ENCODE measurements at places on chromosomes 4 and X.

DNA sequence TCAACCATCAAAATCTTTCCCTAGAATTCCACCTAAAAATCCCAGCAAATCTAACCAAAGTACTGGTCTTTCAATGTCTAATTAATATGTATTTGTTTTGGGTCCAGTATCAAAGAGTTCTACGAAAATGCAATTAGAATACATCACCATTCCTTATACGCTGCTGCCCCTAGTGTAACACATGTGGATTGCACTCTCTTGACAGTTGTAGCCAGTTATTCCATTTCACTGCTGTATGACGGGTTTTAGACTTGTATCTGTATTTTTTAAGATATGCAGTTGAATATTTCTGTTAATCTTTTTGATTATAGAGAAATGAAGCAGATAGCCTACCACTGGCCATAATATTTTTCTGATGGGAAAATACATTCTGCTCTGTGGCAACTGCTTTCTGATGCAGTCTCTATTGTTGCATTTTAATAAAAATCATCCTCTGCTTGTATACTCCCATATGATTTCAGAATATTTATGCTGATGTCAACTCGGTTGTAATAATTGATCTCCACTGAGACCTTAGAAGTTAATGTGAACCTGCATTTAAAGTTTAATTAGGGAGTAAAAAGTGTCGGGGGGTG, 17.1 kb upstream of the PAGE2B start:
- DNase-seq: no peak

DNA sequence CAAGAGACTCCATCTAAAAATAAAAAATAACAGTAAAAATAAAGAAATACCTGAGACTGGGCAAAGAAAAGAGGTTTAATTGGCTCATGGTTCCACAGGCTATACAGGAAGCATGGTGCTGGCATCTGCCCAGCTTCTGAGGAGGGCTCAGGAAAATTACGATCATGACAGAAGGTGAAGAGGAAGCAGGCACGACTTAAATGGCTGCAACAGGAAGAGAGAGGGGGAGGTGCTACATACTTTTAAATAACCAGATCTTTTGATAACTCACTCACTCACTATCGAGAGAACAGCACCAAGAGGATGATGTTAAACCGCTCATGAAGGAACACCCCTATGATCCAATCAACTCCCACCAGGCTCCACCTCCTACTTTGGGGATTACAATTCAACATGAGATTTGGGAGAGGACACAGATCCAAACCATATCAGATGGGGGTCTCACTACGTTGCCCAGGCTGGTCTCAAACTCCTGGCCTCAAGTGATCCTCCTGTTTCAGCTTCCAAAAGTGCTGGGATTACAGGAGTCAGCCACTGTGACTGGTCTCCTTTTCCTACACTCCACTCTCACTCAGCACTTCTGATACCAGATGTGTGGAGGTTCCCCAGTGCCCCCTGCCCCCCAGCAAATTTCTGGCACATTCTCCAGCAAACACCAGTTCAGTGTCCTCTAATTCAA, 11.9 kb upstream of the ZNF157 start:
- no peak for DNase-seq

GRCh38 chr4:8689741-8690140, 97.2 kb downstream of the CPZ start:
- DNase-seq: no peak

DNA sequence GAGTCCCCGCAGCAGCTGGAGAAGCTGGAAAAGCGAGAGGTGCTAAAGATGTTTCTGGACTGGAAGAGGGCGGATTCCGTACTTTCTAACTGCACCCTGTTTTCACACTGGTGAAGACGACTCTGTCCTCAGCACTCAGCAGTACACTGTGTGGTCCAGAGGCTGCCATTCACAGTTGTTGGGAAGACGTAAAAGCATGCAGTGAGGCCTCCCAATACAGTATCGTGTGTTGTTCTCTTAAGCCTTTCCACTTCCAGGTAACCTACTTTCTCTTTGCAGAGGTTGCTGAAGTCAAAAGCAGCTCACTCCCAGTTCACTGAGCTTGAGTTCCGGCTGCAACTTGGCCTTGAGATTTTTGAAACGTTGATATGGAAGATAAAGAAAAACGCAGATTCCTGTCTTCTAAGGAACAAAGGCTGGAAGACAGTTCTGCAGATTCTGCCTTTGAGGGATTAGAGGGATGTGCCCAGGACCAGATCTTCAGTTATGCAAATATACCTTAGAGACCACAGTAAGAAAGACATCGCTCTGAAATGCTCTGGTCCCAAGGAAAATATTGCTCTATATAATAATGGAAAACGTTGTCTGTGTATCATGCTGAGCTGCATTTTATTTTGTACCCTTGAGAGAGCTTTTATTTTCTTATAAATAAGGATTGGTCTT, 540.9 kb downstream of the TRIML1 start:
- DNase-seq: no peak

GRCh38 chrX:47836164-47837072, at the start of gene ZNF81:
Gene ZNF81, plus strand, starts transcription at chrX:47836902. Its CDS starts 9,366 bp downstream, at chrX:47846268.
- peak; percentile 80 for DNase-seq

DNA sequence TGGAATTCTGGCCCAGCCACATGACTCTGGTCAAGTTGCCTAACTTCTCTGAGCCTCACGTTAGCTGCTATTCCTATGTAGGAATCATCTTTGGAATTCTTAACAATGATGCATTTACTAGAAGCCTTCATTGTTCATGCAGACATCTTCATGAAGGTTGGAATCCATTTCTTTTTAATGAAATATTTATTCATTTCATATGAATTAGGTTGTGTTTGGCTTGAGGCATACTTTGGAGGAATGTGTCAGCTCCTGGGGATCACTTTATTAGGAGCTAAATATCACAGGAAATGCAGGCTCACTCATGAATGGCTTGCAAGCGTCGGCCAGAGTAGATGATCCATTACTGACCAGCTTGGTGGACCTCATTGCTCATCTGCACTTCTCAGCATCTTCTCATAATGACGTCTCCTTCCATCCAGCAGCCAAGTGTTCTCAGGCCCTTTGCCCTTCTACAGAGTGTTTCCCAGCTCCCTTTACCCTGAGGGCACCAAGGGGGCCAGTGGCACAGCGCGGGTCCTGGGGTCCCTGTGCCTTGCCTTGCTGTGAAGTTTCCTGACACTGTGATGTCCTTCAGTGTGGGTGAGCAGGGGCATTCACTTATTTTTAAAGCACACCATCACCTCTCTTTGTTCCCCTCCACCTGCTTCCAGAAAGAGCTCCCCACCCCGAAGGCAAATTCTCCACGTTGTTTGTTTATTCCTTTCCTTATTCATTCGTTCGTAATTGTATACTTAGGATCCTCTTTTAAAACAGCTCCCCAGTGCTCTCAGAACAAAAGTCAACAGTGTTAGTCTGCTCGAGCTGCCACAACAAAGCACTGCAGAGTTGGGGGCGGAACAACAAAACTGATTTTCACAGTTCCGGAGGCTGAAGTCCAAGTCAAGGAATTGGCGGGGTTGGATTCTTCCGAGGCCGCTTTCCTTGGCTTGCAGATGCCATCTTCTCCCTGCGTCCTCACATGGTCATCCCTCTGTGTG, 106.8 kb downstream of the STK32B start:
- DNase-seq: no peak

- DNase-seq: no peak
Observed at GRCh38 chrX:65578346-65578745, 43.8 kb upstream of the LAS1L start.

GRCh38 chr4:17194586-17194985, 296.1 kb upstream of the LDB2 start:
- no peak for DNase-seq

GRCh38 chr4:87716371-87717265, 66.5 kb downstream of the DMP1 start:
- DNase-seq: no peak

DNA sequence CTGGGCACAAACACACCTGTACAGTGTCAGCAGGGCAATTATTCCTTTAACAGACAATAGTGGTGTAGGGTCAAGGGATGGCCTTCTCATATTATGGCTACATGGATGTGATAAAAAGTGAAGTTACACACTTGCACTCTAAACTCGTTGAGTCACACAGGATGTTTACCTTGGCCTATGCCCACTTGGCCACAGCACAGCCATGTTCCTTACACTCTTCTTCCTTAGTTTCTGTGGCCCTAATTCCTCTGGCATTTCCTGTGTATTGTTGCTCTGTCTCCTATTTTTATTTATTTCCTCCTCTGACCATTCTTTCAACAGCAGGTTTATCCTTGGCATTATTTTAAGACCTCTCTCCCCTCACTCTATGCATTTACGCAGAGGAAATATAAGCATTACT, 86.8 kb upstream of the NPFFR2 start:
- no peak for DNase-seq
